ENCODE measurements at places on chromosomes 12 and 14.

- no peak for DNase-seq
Measured at GRCh38 chr14:72645706-72646105, 248.2 kb downstream of the DPF3 start.

- no peak for DNase-seq
Measured at GRCh38 chr14:85663256-85663655, 133.3 kb downstream of the FLRT2 start.

GRCh38 chr12:32611986-32612385 lies 67.1 kb upstream of the DNM1L start:
- no peak for DNase-seq

DNA sequence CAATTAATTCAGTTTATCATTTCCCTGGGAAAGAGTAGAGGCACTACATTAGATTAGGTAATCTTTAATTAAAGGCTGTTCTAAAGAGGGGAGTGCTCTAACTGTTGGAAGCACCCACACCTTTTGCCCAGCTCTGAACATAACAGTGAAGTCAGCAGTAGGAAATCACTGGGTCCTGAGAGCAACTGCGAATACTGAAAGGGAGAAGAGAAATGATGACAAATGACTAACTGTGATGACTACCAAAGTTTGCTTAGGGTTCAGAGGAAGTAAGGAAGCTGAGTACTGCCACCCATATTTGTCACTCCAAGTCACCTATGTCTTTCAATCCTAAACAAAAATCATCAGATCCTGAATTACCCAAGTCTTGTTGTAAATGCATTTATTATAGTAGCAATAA lies 140.6 kb downstream of the EPS8 start:
- no peak for DNase-seq

GRCh38 chr14:33774723-33775470 lies 176.0 kb downstream of the EGLN3 start:
- DNase-seq: no peak

DNA sequence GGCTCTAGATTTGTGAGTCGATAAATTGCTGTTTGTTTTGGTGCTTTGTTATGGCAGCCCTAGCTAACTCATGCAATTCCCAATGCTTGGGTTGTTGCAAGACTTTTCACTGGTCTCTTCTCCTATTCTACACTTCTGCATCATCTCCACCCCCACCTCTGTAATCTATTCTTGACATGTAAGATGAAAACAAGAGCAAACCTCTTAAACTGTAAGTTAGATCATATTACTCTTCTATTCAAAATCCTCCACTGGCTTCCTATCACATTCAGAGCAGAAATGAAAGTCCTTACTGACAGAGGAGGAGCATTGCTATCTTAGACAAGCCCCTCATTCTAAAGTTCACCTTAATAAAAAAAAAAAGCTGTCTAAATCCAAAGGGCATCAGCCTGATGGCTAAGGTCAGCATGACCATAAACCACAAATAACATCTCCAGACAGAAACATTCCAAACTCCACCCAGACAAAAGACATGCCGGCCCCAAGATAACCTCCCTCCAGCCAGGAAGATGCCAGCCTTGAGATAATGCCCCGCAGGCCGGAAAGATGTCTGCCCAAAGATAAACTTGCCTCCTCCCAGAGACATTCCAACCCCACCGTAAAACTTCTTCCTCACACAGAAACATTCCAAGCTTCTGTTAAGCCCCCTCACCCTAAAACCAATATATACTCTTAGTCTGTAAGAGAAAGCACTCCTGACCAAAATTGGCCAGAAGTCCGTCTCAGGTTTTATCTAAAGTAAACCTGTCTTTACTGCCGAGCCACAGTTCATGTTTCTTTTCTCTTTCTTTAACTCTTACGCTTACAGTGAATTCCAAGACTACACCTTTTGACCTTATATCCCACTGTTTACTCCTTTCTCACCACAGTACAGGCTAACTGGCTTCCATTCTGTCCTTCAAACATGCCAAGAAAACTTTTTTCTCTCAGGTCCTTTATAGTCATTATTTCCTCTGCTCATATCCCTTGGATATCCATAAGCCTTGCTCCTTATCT lies 308.9 kb downstream of the KCNH5 start:
- no peak for DNase-seq

- no peak for DNase-seq
Measured at GRCh38 chr12:25469861-25470260, 83.2 kb downstream of the LMNTD1 start.
